Fibroblast of skin of scalp (primary cell): ENCODE measurements at places on chromosomes 12 and 14.
A peak's percentile ranks its signal among the peaks of the same experiment; 100 is the strongest.

- DNase-seq, result no peak
Observed at GRCh38 chr12:56104815-56105608, 653 bp downstream of the PA2G4 start.

DNA sequence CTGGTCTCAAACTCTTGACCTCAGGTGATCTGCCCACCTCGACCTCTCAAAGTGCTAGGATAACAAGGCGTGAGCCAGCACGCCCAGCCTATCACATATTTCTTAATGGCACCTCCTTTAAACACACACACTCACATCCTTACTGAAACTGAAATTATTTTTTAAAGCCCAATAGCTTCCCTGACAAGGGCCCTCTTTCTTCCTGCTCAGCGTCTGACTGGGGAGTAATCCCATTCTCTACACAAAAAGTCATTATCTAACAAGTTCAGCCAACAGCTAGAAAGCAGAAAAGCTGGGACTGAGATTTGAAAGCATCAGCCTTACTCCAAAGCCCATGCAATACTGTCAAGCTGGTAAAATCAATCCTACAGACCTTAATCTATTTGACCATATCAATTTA, 10.0 kb upstream of the AICDA start:
- no peak for DNase-seq

- no peak for DNase-seq
Observed at GRCh38 chr12:66941150-66941549, 262.3 kb upstream of the GRIP1 start.

DNA sequence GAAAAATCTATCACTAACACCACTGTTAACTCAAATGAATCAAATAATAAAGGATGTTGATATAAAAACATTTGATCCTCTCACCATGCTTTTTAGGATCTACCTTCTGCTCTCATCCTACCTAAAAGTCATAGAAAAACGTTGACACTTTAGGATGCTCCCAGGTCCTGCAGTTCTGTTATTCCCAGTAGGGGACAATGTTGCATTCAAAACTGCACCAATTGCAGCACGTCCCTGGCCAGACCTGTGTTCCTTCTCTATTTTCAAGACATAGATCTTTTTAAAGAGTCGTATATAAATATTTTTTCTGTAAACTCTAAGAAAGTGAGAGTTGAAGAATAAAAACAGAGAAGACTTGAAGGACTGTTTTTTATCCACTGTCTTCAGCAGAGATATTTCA, 8.8 kb downstream of the AICDA start:
- DNase-seq, result no peak

DNA sequence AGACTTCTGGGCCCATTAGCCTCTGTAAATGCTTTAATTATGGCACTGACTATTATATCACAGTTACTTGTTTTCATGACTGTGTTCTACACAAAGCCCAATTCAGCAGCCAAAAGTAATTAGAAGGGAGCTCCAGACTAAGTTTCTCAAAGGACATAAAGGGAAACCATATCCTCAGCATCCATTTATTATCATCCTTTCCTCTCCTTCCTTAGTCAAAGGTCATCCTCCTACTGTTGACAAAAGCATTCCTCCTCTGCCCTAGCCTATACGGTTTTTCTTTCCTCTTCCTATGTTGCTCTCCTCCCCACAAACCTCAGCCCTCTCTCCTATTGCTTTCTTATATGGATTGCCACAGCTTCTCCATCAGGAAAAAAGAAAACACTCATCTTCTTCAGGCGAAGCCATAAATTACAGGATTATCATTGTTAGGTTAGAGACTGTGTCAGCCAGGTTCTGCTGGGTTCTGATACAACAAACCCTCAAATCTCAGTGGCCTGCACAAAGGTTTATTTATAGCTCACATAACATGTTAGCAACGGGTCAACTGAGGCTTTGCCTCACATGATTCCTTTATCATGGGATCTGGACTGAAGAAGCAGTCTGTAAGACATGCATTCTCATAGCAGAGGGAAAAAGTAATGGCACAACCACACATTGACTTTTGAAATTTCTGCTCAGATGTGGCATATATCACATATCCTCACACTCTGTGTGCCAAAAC, 207.2 kb downstream of the SLC5A8 start:
- DNase-seq, result no peak

DNA sequence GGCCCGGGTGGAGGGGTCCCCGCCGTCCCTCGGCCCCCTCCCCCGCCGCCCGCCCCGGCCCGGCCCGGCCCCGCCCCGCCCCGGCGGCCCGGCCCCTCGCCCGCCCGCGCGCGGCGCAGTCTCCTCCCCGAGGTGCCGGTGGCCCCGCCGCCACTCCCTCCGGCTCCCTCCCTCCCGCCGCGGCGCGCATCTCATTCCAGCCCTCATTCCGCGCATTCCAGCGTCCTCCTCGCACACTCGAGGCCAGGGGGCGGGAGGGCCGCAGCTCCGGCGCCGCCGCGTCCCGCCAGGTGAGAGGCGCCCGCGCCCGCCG, at the start of gene TEAD4:
Gene TEAD4, plus strand, starts transcription at position 206 of the 313 bp plus-strand sequence.
- peak; percentile 92 for DNase-seq

DNA sequence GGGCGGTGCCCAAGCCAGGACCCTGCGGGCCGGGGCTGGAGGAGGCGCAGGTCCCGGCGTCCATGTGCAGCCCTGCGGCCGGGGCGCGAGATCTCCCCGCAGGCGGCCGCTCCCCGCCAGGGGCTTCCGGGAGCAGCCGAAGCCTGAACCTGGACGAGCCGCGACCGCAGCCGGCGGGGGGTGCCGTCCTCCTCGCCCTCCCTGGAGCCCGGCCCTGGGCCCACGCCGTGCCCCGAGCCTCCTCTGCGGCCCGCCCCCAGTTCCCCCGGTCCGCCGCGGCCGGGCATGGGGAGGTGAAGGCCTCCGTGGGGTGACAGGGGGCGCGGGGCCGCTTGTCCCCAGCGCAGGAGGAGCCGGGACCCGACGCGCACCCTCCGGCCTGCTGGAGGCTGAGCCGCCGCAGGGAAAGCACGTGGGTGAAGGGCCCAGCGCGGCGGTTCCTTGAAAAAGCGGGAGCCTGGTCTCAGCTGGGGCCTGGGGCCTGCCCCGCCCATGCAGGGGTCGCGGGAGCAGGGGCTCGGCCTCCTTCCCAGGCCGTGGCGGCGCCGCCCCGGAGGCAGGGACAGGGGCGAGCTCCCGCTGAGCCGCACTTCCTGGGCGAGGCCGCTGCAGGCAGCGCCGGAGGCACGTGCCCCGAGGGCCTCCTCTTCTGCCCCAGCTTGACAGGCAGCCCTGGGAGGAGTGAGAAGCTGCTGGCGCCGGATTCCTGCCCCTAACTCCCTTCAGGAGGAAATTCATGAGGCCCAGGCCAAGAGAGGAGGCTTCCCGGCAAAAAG, 55.6 kb upstream of the PPP2R5C start:
- DNase-seq, result peak; percentile 46

- DNase-seq, result no peak
Observed at GRCh38 chr14:21308132-21308478, 28.2 kb downstream of the RPGRIP1 start.

GRCh38 chr14:89331398-89331797, 85.6 kb downstream of the FOXN3 start:
- no peak for DNase-seq

DNA sequence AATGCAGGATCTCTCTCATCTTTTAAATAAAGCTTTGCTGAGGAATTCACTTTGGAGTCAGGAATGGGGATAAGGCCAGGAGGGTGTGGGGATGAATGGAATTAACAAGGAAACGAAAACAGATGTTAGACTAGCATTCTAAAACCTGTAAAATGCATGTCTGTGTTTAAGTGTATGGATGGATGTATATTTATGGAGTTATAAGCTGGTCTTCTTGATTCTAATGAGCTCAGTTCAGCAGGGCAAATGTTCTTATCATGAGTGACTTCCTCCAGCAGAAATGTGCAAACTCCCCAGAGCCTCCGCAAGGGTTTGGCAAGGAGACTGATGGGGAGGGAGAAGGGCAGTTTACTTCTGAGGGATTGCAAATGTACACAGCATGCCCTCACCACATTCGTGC, 149.1 kb downstream of the NTF3 start:
- peak; percentile 80 for DNase-seq

GRCh38 chr12:991350-992333, 619 bp downstream of the ERC1 start:
- no peak for DNase-seq

DNA sequence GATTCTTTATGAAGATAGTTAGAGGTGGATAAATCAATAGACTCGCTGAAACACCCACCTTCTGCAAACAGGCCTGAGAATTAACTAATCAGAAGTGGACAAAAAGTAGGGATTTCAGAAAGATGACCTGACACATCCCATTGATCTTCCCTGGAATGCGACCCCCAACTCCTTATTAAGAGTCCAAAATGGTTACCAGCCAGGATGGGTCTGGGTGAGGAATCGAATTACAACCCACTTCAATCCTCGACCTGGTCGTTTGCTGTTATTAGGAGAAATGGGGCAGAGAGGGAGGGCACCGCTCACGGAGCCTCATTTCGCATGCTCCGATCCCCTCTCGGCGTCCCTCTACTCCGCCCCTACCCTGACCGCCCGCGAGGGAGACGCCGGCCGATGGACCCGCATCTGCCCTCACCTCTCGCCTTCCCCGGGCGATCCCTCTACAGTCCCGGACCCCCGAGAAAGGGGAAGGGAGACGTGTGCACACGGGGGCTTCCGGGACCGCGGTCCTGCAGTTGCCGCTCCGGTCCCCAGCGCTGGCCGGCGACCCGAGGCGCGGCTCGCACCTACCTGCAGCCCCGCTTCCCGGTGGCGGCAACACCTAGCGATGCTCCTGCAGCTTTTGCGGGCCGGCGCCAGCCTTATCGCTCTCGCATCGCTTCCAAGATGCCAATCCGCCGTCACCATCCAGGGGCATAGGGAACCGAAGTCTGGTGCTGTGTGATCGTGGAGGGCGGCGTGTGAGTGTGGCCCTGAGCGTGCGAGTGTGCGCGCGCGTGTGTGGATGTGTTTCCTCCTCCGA, 69.3 kb upstream of the USP15 start:
- DNase-seq, result no peak

DNA sequence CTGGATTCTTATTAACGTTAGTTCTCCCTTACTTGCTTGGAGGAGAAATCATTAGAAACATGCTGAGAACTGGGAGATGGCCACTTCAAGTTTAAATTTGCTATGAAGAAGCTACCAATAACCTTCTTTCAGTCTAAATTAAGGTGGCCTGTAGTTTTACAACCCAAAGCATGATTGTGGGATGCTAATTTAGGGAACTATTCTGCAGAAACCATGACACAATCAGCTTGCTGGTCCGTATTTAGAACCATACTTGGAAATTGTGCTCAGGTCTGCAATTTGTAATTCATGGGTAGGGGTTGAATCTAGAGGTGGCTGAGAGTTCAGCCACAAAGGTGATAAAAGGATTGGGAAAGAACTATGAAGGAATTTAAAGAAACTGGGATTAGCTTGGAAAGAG, 405.7 kb downstream of the RAD51B start:
- DNase-seq, result no peak

DNA sequence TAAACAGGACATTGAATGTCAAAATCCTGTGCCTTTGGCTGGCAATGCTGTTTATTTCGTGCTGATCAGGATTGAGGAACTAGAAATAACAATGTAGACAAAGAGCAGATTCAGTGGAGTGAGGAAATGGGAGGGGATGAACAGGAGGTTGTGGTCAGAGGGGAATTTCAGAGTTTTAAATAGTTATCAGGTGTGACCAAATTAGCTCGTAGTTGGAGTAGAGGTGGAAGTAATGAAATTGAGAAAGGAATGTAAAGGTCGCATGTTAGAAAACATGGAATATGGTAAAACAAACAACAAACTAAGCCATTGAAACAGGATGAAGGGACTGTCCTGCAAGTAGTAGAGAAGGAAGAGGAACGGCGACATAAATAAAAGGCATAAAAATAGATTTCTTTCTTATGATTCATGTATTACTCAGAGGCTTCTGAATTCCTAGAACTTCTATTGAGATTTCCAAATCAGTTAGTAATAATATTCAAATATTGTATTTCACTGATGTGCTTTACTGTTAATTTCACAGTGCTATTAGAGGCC, 9.5 kb upstream of the SAV1 start:
- DNase-seq, result peak; percentile 66

GRCh38 chr12:14614704-14615121, 47.0 kb upstream of the PLBD1 start:
- DNase-seq, result no peak

DNA sequence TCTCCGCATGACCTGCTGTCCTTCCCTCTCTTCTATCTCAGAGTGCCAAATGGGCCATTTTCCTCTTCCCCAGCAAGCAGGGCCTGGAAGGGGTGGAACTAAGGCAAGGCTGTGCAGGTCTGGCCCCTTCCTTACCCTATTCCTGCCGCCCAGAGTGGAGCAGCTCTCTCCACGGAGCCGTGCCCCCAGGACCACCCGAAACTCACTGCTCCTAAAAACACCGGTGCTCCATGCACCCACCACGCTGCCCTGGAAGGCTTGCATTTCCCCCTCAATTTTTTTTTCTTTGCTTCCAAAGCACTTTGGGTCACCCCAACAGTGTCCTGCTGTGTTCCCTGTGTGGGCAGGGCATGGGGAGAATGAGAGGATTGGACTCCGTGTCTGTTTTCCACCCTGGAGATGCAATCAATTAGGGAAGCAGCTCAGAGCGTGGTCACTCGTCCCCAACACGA, 48.5 kb upstream of the MEG3 start:
- no peak for DNase-seq

GRCh38 chr12:32161058-32161457, 54.4 kb downstream of the BICD1 start:
- no peak for DNase-seq

DNA sequence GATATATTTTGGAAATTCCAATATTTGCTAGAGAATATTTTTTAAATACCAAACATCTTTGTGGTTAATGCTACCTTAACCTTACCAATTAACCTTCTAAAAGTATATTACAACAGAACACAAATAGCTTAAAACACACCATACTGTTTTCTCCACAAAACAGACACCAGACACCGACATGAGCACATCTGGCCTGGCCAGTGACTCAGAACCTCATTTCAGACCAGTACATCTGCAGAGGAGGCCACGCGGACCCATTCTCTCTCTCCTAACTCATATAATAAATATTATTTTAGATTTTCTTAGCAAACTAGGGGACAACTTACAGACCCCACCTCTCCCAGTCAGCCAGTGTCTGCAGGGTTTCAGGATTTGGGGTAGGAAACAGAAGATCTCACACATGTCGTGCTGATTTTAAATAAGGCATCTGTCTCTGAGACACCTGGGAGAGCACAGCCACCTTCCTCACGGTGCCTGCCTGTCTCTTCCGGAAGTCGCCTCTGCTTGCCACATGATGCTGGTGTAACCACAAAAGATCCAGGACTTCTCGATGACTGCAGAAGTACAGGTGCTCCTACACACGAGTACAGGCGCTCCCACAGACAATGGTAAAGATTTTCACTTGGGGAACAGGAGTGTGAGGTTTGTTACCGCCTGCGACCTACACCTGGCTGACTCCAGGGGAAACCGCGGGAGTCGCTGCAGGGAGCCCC, 9.7 kb upstream of the ANKLE2 start:
- no peak for DNase-seq

GRCh38 chr14:89853936-89854693, 100.4 kb downstream of the EFCAB11 start:
- peak; percentile 67 for DNase-seq

GRCh38 chr14:96634481-96634880, 132.3 kb downstream of the PAPOLA start:
- DNase-seq, result no peak
